ENCODE measurements at places on chromosomes 2 and 18.

DNA sequence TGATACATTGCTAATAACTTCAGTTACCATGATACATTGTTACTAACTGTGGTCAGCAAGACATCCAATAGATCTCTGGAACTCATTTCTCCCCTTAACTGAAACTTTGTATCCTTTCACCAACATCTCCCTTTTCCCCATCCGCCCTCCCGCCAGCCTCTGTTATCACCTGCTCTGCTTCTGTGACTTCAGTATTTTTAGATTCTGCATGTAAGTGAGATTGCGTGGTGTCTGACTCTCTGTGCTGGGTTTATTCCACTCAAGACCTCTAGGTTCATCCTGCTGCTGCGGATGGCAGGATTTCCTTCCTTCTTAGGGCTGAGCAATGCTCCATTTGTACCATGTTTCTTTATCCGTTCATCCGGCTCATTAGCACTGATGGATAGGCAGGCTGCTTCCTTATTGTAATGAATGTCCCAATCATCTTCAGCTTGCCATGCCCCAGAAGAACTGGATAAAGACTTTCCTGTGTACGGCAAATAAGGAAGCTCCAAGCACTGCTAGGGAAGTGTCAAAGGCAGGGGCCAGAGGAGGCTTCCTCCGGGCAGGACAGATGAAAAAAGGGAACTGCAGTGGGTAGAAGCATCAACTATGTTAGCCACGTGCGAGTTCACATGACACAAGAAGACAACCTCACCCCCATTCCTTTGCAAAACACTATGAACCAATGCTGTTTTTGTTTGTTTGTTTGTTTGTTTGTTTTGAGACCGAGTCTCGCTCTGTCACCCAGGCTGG is 113.4 kb downstream of the EIPR1 start:
- DNase-seq = no peak

DNA sequence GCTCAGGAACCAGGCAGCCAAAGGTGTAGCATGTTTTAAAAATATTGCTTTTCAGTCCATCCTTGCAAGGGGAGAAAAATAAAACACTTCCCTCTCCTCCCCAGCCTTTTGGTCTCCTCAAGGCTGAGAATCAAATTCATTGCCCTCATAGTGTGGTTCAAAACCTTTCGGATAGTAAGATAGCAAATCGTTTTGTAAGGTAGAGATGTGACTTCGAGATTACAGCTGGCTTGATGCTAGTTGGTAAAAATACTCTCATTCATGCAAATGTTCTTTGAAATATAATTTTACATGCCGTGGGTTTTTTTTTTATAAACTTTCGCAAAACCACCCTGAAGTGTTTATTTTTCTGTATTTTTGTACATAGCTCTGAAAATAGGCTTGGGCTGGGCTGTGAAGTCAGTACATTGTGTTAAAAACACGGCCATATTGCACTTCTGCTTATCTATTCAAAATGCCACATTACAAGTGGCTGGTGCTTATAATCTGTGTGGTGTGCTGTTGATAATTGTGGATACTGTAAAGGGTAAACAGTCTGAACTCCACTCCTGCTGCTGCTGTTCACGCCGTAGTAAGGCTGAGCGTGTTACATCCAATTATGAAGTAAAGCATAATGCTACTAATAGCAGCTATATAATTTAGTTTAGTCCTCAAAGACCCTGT is 172.0 kb upstream of the SIX3 start:
- DNase-seq = no peak

GRCh38 chr2:219508971-219509779 is 5.1 kb upstream of the ASIC4 start:
- no peak for DNase-seq

DNA sequence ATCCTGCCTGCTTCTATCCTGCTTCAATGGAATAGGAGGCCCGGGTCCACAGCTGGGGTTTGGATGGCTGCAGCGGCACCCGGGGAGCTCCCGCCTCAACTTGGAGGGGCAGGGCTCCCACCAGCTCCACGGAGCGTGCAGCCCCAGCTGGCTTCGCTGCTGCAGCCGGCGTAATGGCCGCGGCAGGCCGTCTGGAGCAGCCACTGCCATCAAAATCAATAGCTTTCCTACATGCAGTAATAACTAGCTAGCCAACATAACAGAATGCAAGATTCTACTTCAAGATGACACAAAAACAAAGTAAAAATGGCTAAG is 154.2 kb upstream of the RMP24 start:
- no peak for DNase-seq

DNA sequence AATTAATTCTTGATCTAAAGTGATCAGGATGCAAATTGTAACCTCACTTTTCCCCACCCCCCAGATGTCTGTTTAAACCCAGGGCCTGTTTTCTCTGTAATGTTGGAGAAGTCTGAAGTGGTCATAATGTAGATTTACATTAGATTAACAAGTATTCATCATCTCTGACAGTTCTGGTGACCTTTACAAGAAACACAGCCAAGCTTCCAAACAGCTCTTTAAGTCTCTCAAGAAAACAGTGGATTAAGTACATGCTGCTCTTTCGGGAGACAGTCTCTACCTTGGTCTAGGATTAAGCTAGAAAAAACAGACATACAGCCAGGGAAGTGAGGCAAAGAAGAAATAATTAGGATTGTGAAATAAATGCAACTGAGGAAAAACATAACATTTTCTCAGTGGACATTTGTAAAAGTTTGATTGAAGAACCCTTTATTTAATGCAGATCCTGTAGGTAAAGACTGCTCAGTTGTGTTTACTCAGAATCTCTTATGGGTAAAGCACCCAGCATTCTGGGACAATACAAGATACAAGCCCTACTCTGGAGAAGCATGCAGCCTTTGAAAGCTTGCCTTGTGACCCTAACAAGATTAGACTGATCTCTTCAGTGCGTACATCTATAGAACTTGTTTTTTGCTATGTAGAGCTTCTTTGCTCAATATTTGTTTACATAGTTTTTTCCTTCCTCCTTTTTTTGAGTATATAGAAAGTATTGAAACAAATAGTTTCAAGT is 203.9 kb downstream of the PHLPP1 start:
- DNase-seq = no peak

- no peak for DNase-seq
Observed at GRCh38 chr18:79218605-79219190, 149.5 kb downstream of the ATP9B start.

- no peak for DNase-seq
Observed at GRCh38 chr2:127641846-127642507, 4.0 kb upstream of the GPR17 start.

DNA sequence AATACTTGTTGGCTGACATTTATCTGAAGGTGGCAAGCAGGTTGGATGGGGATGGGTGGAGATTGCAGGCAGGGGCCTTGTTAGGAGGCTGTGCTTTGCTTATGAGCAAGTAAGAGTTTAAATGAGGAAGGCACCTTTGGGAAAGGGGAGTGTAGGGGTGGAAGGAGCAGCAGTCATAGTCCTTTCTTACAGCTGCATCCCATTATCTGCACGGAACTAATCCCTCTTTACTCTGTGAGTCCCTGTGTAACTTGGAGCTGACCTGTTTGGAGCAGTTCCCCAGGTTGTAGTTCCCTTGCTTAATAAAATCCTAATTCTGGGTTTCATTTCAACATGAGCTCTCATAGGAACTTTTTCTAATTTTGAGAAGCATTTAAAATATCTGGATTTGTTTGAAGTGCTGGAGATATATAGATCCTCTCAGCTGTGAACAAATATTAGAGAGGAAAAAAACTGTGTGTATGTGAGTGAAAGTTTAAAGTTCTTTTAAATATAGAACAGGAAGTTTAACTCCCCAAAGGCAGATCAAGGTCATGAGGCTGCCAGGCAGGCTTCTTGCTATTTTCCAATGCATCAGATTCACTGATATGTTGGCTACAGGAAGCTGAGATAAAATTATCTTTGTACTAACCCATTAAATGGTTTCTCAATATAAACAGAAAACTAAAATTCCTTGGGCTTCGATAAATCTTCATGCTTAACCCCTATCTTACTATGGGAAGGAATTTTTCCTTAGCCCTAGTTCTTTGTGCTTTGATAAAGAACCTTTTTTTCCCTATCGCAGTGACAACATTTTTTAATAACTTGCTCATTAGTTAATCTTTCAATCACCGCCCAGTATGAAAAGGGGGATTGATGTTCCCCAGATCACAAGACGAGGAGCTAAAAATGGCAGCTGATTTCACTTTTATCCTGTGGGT is 104.6 kb upstream of the EML6 start:
- DNase-seq = no peak

DNA sequence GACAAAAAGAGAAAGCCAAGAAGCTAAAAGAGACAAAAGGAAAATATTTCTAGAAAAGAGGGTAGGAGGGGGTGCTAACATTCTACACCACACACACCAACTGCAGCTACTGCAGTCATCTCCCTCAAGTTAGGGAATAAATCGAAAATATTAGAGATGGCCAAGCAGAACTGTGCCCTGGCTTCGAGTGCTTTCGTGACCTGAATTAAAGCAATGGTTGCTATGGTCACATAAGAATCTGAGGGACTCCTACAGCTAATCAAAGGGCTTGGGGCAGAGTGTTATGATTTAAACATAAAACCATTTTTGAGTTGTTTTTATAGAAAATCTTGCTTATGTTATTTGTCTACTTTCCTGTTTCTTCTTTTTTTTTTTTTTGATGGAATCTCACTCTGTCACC is 159.6 kb upstream of the HNRNPA3 start:
- no peak for DNase-seq

DNA sequence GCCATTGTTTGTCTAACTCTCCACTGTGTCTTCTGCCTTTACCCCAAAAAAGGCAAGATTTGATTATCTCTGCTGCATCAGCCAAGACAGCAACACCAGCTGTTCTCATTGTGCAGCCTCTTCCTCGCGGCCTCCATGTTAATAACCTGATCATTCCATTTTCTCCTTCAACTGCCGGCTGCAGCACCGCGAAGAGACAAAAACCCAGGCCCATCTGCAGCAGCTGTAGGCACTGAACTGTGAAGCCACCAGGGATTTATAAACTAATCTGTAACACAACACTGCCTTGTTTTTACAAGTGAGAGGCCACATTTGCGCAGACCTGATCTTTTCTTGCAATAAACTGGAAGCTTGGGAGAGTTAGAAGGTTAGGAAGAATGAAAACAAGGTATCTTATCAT is 147.8 kb downstream of the SATB2 start:
- DNase-seq = no peak

GRCh38 chr18:4789506-4789905 is 334.4 kb upstream of the DLGAP1 start:
- DNase-seq = no peak

DNA sequence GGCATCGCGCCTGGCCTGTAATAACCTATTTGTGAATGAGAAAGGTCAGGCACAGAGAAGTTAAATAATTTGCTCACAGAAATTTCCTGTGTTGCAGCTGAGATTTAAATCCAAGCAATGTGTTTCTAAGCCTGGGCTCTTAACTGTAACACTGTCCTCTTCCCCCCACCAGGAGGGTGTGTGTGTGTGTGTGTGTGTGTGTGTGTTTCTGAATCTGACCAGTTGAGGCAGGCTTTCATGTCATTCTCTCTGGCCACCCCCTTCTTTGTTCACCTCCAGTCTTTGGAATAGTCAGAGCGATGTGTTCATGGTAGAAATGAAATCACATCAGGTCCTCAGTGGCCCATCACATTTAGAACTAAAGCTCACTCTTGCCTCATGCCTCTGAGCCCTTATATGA is 81.2 kb downstream of the NEDD4L start:
- DNase-seq = no peak

DNA sequence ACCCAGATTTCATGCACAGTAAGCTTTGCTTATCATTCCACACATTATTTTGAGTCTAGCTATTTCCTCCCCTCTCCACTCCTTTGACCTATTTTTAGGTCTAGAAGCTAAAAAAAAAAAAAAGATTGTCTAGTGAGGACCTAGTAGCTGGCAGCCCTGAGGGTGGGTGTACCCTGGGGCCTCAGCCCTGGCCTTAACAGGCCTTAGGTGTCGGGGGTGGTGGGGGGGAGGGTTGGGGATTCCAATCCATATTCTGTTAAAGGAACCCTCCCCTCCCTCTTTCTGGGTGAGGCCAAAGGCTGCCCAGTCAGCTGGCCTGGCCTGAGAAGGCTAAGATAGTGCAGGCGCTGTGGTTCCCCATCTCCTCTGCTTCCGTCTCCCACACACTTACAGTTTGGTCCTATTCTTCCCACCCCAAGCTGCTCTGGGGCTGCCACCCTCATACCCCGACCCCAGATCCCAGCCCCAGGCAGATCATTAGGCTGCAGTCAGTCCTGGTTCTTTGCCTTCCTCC is 65.5 kb upstream of the HK2 start:
- peak; percentile 39 for DNase-seq

GRCh38 chr2:17634997-17635396 is 94.5 kb downstream of the VSNL1 start:
- no peak for DNase-seq

DNA sequence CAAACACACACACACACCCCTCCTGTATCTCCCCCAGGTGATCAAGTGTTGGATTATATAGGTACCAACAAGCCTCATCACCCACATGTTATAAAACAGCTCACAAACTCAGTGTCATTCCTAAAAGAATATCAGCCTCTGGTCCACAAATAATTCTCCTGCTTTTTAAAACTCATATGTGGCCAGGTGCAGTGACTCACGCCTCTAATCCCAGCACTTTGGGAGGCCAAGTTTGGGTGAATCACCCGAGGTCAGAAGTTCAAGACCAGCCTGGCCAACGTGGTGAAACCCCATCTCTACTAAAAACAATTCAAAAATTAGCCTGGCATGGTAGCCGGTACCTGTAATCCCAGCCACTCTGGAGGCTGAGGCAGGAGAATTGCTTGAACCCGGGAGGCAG is 87.8 kb downstream of the LRATD1 start:
- no peak for DNase-seq

GRCh38 chr2:10884574-10884975 is 27.2 kb upstream of the KCNF1 start:
- DNase-seq = no peak

DNA sequence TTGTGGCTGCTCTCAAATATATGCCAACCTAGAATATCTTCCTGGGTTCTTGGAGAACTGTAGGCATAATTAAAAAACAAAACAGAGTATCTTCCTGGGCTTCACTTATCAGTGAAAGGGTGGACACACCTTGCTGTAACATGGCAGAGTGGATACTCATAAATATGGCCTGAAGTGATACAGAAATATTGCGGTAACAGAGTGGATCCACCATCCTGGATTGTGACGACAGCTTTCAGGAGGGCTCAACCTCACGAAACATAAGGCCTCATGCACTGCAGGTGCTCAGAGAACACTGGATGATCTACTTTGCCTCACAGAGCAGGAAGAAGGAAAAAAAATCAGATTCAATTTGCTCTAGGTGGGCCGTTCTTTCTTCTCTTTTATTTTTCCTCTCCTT is 336.0 kb downstream of the NBAS start:
- no peak for DNase-seq

- no peak for DNase-seq
Observed at GRCh38 chr2:64698177-64698643, 44.5 kb upstream of the SERTAD2 start.

GRCh38 chr18:48127606-48128005 is 197.1 kb upstream of the SMAD2 start:
- DNase-seq = no peak

DNA sequence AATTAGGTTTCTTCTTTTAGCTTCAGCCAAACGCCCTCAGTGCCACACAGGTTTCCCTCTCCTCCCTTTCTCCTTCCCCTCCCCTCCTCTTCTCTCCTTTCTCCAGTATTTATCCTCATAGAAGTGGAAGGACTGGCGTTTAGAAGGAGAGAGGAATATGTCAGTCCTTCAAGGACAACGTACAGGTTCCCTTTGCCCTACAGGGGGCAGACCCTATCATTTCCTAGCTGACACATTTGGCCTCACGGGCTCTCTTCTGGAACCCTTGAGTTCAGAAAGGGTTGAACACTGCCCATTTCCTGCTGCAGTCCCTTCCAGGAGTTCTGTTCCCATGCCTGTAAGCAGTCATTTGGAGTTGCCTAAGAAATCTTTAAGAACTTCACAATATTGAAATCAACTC is 46.1 kb downstream of the CDCA7 start:
- DNase-seq = no peak

Data from HFFc6 (cell line).